ENCODE measurements at places on chromosomes 16 and 17.

GRCh38 chr17:40343219-40344119 lies 21.1 kb downstream of the GJD3 start:
- DNase-seq: no peak

- DNase-seq: peak; percentile 40
These were observed 6.9 kb downstream of the RARA start for GRCh38 chr17:40315678-40316570.

DNA sequence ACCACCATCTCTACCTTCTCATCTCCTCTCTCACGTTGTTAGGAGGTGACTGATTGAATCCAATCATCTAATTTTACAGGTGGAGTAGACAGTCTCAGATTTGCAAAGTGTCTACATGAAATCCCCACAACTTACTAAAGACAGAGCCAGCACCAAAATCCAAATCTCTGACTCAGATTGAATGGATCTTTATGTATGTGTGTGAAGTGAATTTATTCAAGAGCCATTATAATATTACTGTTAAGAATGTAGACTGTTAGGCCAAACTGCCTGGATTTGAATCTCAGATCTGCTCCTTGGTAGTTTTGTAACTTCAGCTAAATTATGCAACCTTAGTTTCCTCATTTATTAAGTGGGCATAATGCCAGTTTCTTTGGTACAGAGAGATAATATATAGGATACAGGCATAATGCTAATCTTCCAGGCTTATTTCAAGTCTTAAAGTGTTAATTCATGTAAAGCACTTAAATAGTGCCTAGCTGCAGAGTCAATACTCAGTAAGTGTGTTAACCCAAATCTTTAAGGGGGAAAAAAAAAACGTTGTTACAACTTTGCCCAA lies 12.7 kb downstream of the CNEP1R1 start:
- no peak for DNase-seq

DNA sequence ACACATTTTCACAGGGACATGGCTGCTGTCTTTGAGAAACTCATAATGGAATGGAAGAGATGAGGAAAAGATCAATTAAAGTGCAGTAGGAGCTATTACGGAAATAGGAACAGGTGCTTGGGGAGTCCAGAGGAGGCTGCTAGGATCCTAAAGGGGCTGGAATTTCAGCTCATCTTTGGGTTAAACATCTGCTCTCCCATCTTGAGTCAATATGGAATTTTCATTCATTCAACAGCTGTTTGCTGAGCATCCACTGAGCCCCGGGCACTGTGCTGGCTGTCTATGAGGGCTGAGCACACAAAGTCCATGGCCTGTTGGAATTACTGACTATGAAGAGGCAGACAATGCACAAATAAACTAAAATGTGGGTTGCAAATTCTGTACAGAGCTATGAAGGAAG lies 47.9 kb downstream of the ASIC2 start:
- DNase-seq: no peak

DNA sequence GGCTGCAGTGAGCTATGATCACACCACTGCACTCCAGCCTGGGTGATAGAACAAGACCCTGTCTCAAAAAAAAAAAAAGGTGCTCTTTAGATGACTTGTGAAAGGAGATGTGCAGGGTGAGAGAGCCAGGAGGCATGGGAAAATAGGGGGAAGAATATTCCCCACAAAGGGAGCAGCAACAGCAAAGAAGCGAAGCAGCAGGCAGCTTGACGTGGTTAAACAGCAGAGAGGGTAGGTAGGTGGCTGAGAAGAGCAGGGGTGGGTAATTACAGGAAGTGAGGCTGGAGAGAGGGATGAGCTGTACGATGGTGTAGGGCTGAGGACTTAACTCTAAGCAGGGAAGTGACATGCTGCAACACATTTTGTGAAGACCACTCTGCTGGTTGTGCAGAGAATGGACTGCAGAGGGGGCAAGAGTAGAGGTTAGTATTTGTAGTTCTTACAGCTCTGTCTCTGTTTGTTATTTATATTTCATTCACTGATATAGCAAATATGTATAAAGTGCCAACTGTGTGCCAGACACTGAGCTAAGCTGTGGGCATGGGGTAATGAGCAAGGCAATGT lies 1.6 kb downstream of the HEATR3 start:
- DNase-seq: peak; percentile 47

DNA sequence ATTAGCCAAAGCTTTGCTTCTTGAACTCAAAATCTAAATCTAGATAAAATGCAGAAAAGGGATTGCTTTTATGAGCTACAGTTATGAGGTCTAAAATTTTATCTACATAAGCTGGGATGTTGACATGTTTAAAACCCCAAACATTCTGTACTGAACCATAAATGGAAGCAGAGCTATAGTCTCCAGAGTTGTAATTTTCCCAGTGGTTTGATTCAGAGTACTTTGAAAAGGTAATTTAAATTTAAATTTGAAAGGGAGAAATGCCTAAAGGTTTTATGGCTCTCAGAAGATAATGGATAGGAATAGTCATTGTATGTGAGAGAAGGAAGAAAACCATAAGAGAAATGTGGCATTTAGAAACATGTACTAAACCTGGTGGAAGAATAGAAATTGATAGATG lies 163.2 kb downstream of the PPM1E start:
- no peak for DNase-seq

DNA sequence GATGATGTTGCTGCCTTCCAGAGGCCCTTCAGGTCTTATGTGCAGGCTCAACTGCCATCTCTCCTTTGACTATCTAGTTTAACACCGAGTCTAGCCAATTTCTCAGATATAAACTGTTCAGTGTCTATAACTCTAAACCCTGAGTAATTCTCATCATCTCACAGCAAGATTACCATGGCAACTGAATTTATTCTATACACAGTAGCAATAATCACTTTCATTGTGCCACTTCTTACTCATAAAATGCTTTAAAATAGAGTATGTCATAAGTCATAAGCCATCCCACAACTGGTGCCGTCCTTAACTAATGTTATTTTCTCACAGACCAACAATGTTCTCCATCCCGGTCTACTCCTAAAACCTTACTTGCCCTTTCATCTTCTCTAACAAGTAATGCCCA lies 45.0 kb downstream of the SYNRG start:
- no peak for DNase-seq

GRCh38 chr17:21370430-21370829 lies 5.7 kb upstream of the KCNJ12 start:
- no peak for DNase-seq

DNA sequence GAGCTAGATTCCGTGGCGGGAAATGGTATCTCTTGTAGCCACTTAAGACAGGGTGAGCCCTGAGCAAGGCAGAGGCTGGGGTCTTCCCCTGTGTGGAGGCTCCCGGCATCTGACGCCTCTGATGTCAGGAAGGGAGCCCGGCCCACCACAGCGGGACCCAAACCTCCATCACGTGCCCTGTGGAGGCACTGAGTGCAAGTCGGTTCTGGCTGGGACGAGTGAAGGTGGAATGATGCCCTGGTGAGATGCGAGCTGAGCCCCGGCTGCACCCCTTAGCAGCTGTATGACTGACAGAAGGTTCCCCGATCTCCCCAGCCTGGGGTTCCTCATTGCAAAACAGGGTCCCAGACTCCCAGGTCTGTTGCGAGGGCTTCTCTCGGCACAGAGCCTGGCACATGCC lies 187.4 kb upstream of the TNRC6C start:
- DNase-seq: no peak

GRCh38 chr17:65586899-65587298 lies 25.5 kb upstream of the AXIN2 start:
- no peak for DNase-seq

- no peak for DNase-seq
These were observed 44.1 kb downstream of the COG7 start for GRCh38 chr16:23408823-23409298.

DNA sequence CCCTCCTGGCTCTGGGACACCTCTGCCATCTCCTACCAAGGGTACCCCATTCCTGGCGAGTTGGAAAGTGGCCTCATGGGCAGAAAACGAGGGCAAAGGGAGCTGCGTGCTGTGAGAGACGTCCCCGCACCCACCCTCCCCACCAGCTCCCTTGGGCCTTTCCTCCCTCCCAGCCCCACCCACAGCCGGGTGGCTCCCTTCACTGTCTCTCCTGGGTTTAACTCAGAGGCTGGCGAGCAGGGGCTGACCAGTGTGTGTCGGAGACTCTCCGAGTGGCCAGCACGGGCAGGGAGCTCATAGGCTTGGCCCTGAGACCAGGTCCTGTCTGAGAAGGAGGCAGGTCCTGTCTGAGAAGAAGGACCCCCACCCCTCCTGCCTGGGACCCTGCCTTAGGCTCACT lies 26.1 kb downstream of the METRNL start:
- no peak for DNase-seq

DNA sequence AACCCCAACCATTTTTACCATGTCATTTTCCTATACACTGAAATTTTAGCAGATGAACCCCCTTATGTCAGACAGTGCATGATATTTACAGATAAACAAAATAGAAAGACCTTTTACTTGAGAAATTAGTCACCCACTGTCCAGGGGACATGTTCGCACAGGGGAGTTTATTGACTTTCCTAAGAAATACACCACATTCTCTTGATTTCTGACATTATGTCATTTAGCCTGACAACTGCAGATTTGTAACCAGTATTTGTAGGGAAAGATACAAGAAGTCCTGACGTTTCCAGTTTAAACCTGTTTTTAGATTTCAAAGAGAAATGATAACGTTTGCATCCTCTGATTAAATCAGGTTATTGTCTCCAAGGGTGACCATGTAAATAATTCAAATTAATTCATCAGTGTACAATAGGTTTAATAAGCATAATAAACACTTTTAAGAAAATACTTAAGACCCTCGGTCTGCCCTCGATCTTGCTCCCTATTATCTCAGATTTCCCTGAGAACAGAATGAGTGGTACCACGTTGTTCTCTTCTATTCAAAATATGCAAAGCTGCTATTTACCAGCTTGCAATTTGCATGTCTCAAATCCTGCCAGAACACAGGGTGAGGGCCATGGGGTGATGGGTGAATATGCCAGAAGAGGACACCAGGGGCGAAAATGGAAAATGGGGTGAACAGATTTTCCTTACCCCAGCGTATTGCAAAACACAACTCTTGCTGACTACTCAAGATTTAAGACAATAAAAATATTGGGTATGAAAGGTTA lies 2.1 kb upstream of the LYRM9 start:
- DNase-seq: no peak

GRCh38 chr17:31580706-31581490 lies 189.4 kb downstream of the RAB11FIP4 start:
- DNase-seq: peak; percentile 22

- no peak for DNase-seq
These were observed 68.7 kb downstream of the AIPL1 start for GRCh38 chr17:6366221-6366666.

- no peak for DNase-seq
These were observed 36.4 kb upstream of the SLC12A3 start for GRCh38 chr16:56828647-56829046.

GRCh38 chr16:54477714-54478113 lies 191.1 kb upstream of the IRX3 start:
- DNase-seq: no peak

DNA sequence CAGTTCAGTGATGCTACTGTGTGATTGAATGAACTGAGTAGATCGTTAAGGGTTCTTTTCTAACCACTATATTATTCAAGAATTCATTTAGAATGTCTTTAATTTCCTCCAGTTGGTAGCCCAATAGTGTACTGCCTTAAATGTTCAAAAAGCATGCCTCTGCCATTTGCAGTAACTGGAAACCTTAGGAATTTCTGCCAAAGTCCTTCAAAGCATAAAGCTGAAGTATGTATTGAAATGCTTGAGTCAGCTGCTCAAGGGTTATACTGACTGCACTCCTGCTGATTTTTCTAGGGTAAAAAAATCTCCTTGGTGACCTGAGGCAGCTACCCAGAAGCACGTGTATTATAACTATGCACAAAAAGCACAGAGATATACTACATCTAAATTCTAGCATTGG lies 56.5 kb downstream of the SNTB2 start:
- no peak for DNase-seq

DNA sequence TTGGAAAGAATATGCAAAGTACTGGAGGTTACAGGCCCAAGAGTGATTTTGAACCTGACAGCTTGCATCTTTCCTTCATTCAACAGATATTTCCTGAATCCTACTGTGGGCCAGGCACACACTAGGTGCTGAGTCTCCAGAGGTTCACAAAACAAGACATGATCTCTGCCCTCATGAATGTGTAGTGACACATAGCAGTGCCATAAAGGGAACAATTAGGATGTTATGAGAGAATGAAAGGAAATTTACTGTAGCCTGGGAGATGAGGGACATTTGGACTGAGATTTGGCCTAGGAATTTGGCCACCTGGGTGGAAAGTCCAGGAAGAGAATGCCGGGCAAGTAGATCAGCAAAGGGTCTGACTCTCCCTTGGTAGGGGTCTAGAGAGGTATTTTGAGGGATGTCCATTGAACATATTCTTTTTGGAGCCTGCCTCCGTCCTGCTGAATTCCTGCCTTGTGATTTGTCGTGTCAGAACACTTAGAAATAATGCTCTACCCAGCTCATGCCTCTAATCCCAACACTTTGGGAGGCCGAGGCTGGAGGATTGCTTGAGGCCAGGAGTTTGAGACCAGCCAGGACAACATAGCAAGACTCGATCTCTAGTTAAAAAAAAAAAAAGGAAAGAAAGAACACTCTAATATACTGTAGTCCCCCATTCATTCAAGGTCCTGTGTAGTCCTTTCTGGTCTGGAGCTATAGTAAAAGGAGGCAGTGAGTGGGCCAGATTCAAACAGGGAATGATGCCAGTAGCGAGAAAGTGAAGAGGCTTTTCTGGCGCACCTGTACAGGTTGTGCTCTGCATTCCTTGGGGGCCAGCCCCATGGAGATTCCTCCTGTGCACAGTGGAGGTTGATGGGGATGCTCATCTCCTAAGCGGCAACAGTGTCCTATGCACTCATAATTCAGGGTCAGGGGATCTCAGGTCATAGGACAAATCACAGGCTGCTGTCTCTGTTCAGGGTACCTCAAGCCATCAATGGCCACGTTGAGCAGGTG lies 90.6 kb upstream of the CLEC18A start:
- DNase-seq: no peak

DNA sequence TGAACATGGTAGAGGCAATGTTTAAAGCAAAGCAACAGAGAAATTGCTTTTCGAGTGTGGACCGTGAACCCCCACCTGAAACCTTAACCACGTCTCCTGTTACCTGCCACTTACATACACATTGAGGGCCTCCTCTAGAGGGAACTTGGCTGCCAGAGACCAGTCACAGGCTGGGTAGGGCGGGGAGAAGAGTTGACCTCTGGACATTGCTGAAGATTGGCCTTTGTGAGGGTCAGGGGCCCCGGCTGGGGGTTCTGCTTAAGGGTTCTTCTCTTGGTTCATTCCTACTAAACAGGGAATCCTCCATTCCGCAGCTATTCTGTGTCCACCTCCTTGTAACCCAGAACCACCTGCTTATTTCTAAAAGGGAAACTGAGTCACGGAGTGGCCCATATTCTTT lies 53.8 kb downstream of the IRX6 start:
- no peak for DNase-seq

GRCh38 chr16:89863741-89864526 lies 9.5 kb upstream of the TCF25 start:
- peak; percentile 41 for DNase-seq

- no peak for DNase-seq
These were observed 29.0 kb downstream of the RAB11FIP3 start for GRCh38 chr16:454397-454940.

GRCh38 chr17:7465597-7466275 lies 13.7 kb downstream of the ZBTB4 start:
- no peak for DNase-seq

GRCh38 chr16:12944300-12944699 lies 42.9 kb downstream of the SHISA9 start:
- no peak for DNase-seq

Data from activated T-cell treated with anti-CD3 and anti-CD28 coated beads, Interleukin-2, amount 50 U/mL, for 48 hours (primary cell).